ENCODE measurements at places on chromosomes 3 and 15. TPM values are rescaled to one million over a fixed set of nuclear protein-coding genes. Genes with fewer than 3 reads are reported as not detected.

Gene MYRIP
- 4.9 TPM for total RNA-seq

Gene ATRIP
- total RNA-seq = 6.9 TPM

Gene FGD5
- 49.4 TPM for total RNA-seq

Gene CISH
- total RNA-seq = 0.20 TPM

Gene MYZAP
- 9.4 TPM for total RNA-seq

Gene PARP15
- total RNA-seq = 0.94 TPM

Gene LRRN1
- total RNA-seq = not detected

Gene ARHGAP31
- total RNA-seq = 36.2 TPM

Gene ATP2B2
- not detected for total RNA-seq

Gene LRTM1
- not detected for total RNA-seq

Gene PTX3
- 258 TPM for total RNA-seq

Gene TNNC1
- not detected for total RNA-seq

Gene PEX5L
- not detected for total RNA-seq

Gene CFAP100
- not detected for total RNA-seq

Data from mammary microvascular endothelial cell (primary cell).